NCI-H2081 treated with DMSO at 0.1 percent for 48 hours (cell line): ENCODE measurements at places on chromosomes 4 and X.

- no peak for DNase-seq
These were observed 25.8 kb upstream of the CHRNA9 start for GRCh38 chr4:40309250-40309774.

DNA sequence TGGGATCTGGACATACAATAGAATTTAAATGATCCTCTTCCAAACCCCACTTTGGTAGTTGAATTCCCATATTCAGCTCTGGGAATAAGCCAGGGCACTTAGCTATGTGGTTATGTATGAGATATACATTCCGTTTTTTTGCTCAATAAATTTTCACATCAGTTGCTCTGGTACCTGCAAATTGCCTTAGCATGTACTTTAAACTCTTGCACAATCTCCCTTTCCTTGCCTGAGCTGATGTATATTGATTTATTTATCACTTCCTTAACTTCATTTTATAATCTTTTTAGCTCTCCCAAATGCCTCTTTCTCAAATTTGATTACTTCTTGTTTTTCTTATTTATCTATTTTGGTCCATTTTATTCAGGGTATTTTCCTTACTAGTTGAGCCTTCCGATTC is 90.1 kb upstream of the AGA start:
- no peak for DNase-seq

GRCh38 chrX:33204889-33205288 is 6.5 kb downstream of the DMD start:
- DNase-seq, result no peak

- no peak for DNase-seq
These were observed 1305.8 kb downstream of the PCDH7 start for GRCh38 chr4:32025851-32026459.

GRCh38 chr4:99593781-99594641 is 19.4 kb downstream of the MTTP start:
- no peak for DNase-seq

GRCh38 chrX:131951166-131951565 is 71.9 kb upstream of the STK26 start:
- DNase-seq, result no peak

GRCh38 chr4:1216869-1217294 is 32.0 kb downstream of the CTBP1 start:
- no peak for DNase-seq

GRCh38 chr4:152992027-152992426 is 55.9 kb downstream of the FHDC1 start:
- no peak for DNase-seq

DNA sequence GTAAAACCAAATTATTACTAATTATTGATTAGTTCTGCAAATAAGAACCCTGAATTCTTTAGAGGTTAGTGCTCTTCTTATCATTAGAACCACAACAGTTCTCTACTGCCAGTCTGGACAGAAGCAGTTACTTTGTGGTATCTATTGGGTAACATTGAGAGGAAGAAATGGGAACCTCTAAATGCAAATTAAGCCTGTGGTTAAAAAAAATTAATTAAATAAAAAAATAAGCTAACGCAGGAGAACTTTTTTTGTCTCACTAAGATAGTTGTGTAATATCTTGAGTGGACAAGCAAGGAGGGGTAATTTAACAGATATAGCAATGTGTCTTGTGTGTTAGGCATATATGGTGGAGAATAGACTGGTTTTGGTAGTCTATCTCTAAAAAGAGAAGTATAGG is 32.9 kb upstream of the TET2 start:
- DNase-seq, result no peak

DNA sequence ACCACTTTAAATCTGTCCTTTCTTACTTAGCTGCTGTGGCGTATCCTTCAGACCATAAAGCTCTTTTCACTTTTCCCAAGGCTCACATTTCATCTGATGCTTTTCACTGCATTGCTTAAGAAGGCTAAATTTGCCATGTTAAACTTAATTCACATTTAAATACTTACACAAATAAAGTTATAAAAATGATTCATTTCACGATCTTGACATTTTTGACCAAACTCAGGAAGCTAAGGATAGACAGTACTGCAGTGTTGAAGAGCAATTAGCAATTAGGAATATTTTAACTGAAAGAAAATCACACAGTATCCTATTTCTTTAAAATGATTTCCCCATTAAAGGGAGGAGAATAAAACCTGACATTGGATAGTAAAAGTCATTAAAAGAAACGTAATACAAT is 1038.6 kb downstream of the STPG2 start:
- no peak for DNase-seq

- no peak for DNase-seq
These were observed 60.9 kb upstream of the FHDC1 start for GRCh38 chr4:152875261-152875660.

DNA sequence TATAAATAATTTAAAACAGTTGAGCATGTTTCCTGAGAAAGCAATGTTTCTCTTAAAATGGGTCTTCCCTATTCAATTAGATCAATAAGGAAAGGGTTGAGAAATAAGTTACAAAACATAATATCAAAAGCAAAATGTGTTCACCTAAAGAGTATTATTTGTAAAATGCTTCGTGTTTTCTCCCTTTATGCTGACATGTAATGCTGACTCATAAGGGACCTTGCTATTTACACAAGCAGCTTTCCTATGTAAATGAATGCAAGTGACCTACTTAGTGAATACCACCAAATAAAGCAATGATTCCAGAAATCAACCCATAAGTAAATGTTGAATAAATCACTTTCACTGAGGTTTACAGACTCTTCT is 91.5 kb downstream of the ELOVL6 start:
- no peak for DNase-seq

DNA sequence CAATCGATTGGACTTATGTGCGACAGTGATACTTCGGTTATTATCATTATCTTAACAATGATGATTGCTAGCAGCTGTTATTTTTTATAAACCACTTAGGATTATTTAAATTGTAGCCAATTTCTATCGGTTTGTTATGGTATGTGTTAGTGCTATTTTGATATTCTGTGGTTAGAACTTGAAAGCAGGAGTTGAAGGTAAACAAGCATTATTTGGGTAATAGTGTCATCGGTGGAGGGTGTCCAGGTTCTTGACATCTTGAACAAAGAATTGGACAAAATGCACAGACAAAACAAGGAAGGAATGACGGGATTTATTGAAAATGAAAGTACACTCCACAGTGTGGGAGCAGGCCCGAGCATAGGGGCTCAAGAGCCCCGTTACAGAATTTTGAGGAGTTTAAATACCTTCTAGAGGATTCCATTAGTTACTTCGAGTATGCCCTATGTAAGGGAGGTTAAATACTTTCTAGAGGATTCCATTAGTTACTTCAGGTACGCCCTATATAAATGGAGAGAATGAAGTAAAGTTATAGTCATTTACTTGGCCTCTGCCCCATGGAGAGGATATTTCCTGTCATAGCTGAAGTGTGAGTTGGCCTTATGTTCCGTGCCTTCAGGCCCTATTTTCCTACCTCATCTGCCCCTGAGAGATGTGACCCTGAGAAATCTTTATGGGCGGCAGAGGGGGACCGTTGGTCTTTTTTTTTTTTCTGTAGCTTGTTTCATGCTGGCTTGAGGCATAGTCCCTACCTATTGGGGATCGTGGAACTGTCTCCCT is 13.1 kb downstream of the MOB1B start:
- no peak for DNase-seq

GRCh38 chr4:129342819-129343408 is 247.0 kb downstream of the C4orf33 start:
- no peak for DNase-seq

GRCh38 chr4:6972911-6973310 is 63.3 kb downstream of the TBC1D14 start:
- DNase-seq, result no peak

- DNase-seq, result no peak
These were observed 70.6 kb downstream of the ATP11C start for GRCh38 chrX:139862208-139862607.

GRCh38 chr4:125096662-125097061 is 218.1 kb upstream of the FAT4 start:
- no peak for DNase-seq
